Activated CD8-positive, alpha-beta T cell treated with anti-CD3 and anti-CD28 coated beads for 36 hours (primary cell): ENCODE measurements at places on chromosomes 11 and 22. TPM values are rescaled to one million over a fixed set of nuclear protein-coding genes. Genes with fewer than 3 reads are reported as not detected.
A peak's percentile ranks its signal among the peaks of the same experiment; 100 is the strongest.

GRCh38 chr11:110918351-110918750 lies 206.1 kb upstream of the ARHGAP20 start:
- no peak overlapping the region for H3K27ac ChIP-seq

- peaks cover 35% of the 10 kb centered on the region for H3K27me3 ChIP-seq
- peak overlapping the region; percentile 75 for H3K27ac ChIP-seq
- H3K36me3 ChIP-seq, result no peaks in the 10 kb centered on the region
- DNase-seq, result peak; percentile 80
Measured at GRCh38 chr22:37431801-37432707, 4.8 kb upstream of the ELFN2 start.

DNA sequence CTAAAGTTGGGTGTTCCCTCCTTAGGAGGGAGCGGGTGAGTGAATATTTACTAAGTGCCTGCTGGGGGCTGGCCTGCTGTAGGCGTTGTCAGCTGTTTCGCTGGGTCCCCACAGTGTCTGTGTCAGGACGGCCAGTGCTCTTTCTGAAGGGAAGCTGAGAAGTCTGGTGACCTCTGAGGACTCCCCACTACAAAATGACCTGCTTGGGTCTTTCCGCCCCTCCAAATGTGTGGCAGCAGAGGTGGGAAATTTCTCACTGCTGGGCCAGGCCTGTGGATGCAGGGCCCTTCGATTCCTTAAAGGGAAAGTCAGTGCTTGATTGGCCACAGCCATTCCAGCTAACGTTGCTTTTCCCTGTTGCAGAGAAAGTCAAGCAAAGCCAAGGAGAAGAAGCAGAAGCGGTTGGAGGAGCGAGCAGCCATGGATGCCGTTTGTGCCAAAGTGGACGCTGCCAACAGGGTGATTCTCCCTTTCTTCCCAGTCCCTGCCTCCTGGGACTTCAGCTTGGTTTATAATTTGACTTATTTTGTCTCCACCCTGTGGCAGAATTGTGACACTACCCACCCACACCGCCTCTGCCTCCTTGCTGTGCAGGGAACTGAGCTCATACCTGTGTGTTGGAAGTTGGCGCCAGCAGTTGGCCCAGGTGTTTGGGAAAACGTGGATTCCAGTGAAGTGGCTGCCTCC lies 6.8 kb downstream of the NAA40 start:
- H3K4me3 ChIP-seq, result no peak overlapping the region
- no peaks in the 10 kb centered on the region for H3K27me3 ChIP-seq
- no peak overlapping the region for H3K27ac ChIP-seq
- peaks cover 7% of the 10 kb centered on the region for H3K36me3 ChIP-seq
- H3K4me1 ChIP-seq, result peaks cover 13% of the 10 kb centered on the region

- no peaks in the 10 kb centered on the region for H3K27me3 ChIP-seq
- H3K4me1 ChIP-seq, result no peaks in the 10 kb centered on the region
- no peaks in the 10 kb centered on the region for H3K36me3 ChIP-seq
- no peak overlapping the region for H3K27ac ChIP-seq
- H3K4me3 ChIP-seq, result no peak overlapping the region
- DNase-seq, result no peak
Measured at GRCh38 chr11:16262645-16262955, 93.7 kb downstream of the SOX6 start.

DNA sequence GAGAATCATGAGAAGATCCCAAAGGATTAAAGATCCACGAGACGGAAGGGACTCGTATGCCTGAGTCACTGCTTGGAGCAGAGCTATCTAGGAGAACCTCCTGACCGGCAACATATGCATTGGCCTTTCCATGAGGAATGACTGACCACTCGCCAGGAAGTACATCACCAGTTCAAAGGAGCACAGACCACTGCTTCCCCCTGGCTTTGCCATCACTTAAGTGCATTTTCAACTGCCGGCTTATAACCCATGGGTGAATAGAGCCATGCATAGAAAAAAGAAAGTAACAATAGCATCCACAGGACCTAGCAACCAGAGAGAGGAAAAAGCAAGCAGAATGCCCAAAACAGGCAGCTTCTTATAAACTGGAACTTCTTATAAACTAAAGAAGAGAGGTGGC lies 98.3 kb upstream of the ZC3H12C start:
- H3K27me3 ChIP-seq, result no peaks in the 10 kb centered on the region
- no peak overlapping the region for H3K27ac ChIP-seq
- no peak for DNase-seq
- H3K4me1 ChIP-seq, result no peaks in the 10 kb centered on the region

DNA sequence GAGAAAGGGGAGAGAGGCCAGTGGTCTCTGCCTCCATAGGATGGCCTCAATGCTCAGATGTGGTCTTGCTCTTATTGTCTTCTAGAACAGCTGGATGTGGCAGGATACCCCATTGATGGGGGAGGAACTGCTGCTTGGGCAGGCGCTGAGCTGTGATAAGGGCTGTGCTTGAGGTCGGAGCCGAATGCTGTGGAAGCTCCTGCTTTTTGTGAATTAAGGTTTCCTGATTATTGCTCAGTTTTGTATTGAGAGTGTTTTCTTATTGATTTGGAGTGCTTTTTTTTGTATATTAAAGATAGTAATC lies 57.2 kb downstream of the CABIN1 start:
- no peaks in the 10 kb centered on the region for H3K27me3 ChIP-seq
- H3K4me1 ChIP-seq, result peaks cover 23% of the 10 kb centered on the region
- peaks cover 49% of the 10 kb centered on the region for H3K36me3 ChIP-seq
- no peak for DNase-seq
- H3K4me3 ChIP-seq, result no peak overlapping the region
- no peak overlapping the region for H3K27ac ChIP-seq

DNA sequence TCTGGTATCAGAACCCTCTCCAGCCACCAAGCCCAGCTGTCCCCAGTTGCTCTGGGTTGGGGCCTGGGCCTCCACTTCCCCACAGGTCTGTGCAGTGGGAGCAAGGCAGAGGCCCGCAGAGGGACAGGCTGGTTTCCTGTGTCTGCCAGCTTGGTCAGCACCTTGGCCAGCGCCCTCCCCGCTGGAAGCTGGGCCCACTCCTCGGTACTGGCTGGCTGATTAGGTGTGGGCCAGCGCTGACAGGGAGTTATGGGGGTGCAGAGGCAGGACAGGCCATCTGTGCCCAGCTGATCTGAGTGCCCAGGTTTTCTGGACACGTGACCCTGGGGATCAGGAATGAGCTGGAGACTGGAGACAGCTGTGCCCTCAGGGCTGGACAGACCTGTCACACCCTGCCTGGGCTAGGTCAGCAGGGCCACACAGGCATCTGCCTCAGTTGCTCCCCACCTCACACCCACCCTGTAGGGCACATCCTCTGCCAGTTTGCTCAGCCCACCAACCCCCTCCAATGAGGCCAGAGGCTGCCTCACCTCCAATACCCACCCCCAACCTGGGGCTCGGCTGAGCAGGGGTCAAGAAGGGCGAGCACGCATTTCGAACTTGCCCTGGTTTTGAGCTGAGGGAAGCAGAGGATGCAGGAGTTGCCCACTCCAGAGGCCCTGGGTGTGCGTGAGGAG lies 175.3 kb downstream of the IGLL1 start:
- H3K36me3 ChIP-seq, result no peaks in the 10 kb centered on the region
- no peaks in the 10 kb centered on the region for H3K27me3 ChIP-seq
- no peak overlapping the region for H3K27ac ChIP-seq
- H3K4me3 ChIP-seq, result no peak overlapping the region
- DNase-seq, result peak; percentile 23

DNA sequence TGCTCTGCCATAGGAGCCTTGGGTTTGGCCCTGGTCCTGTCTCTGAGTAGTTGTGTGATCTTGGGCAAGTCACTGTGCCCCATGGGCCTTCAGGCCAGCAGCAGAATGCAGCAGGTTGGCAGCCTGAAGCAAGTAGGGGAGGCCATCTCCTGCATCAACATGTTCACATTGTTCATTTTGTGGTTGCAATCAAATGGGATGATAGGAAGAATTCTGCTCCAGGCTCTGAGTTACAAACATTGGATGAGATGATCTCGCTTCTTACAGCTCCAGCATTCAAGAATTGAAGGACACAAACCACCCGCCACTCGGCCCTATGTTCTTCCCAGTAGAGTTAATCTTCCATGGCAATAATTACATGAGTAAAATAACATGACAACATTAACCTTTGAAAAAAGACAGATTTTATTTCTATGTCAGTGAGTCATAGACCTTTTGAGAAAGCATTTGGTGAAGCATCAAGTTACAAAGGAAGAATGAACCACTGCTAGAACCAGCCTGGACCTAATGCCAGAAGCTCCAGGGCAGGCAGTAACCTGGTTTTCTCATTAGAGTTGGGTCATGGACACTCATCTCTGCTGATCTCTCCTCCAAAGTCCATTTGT lies 308.3 kb upstream of the NCAM1 start:
- no peaks in the 10 kb centered on the region for H3K4me1 ChIP-seq
- H3K27me3 ChIP-seq, result peaks cover 3% of the 10 kb centered on the region
- no peak overlapping the region for H3K27ac ChIP-seq
- H3K4me3 ChIP-seq, result no peak overlapping the region
- no peaks in the 10 kb centered on the region for H3K36me3 ChIP-seq

GRCh38 chr11:11743216-11743615 lies 98.6 kb upstream of the USP47 start:
- DNase-seq, result no peak
- H3K4me3 ChIP-seq, result no peak overlapping the region
- H3K27me3 ChIP-seq, result peaks cover 17% of the 10 kb centered on the region
- no peak overlapping the region for H3K27ac ChIP-seq

- H3K27me3 ChIP-seq, result peaks cover 2% of the 10 kb centered on the region
- no peaks in the 10 kb centered on the region for H3K4me1 ChIP-seq
- DNase-seq, result no peak
- no peak overlapping the region for H3K4me3 ChIP-seq
- no peaks in the 10 kb centered on the region for H3K36me3 ChIP-seq
Measured at GRCh38 chr11:132024587-132025295, 654.3 kb downstream of the NTM start.

DNA sequence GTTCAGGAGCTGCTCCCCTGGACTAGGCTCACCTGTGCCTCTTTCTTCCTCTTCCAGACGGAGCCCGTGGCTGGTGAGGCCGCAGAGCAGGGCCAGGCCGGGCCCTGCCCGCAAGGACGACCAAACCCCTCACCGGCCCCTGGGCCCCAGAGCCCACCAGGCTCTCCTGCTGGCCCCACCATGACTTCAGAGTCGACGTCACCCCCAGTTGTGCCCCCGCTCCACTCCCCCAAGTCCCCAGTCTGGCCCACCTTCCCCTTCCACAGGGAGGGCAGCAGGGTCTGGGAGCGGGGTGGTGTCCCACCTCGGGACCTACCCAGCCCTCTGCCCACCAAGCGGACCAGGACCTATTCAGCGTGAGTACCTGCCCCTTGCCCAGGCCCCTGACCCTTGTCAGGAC lies 11.0 kb downstream of the CSDC2 start:
- no peak overlapping the region for H3K4me3 ChIP-seq
- H3K27ac ChIP-seq, result no peak overlapping the region
- no peaks in the 10 kb centered on the region for H3K27me3 ChIP-seq

DNA sequence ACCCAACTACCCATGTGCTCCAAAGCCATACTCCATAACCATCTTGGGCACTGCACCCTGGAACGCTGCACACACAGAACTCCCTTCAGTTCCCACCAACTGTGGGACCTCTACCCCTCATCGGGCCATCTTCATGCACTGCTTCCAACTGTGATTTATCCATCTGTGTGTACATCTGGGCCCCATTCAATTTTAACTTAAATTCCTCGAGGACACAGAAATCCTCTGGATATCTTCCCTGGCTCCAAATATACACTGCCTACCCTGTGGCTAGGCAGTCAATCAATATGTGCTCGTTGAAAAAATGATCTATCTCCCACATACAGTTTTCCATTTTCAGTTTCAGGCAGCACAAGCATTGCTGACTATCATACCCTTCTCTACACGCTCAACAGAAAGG lies 4.9 kb downstream of the FEZ1 start:
- no peaks in the 10 kb centered on the region for H3K36me3 ChIP-seq
- H3K4me3 ChIP-seq, result no peak overlapping the region
- peaks cover 14% of the 10 kb centered on the region for H3K4me1 ChIP-seq

- peak; percentile 95 for DNase-seq
- H3K27me3 ChIP-seq, result no peaks in the 10 kb centered on the region
- peaks cover 91% of the 10 kb centered on the region for H3K4me1 ChIP-seq
- peak overlapping the region; percentile 84 for H3K27ac ChIP-seq
- H3K36me3 ChIP-seq, result peaks cover 1% of the 10 kb centered on the region
- peak overlapping the region; percentile 41 for H3K4me3 ChIP-seq
Measured at GRCh38 chr22:37163575-37164504, 14.1 kb upstream of the IL2RB start.

DNA sequence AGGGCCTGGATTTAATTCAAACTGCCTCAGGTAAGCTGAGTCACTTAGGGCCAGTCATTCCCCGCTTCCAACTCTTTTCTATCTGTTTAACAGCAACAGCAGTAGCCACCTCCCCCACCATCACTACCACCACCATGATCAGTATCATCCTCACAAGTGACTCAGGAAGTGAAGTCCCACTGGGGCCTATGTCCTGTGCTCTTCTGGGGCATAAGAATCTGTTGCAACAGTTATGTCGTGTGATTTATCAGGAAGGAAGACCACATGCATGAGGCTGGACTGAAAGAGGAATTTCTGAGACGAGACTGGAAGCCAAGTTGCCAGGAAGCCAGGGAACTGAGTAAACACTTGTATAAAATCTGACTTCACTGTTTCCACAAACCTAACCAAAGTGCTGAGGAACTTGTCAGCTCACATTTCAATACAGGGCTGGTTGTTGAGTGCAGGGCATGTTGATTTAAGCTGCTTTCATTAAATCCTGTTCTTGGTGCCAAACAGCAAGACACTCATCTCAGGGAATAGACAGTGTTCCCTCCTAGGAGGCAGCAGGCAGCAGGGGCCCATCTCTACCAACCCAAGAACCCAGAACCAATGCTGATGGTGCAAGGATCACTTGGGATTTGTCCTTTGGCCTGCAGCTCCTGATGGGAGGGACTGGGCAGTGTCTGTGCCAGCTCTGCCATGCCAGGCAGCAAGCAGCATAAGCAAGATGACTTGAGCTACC lies 226.7 kb upstream of the NARS2 start:
- H3K27me3 ChIP-seq, result no peaks in the 10 kb centered on the region
- H3K4me1 ChIP-seq, result no peaks in the 10 kb centered on the region
- H3K27ac ChIP-seq, result no peak overlapping the region

- no peak overlapping the region for H3K27ac ChIP-seq
- H3K36me3 ChIP-seq, result no peaks in the 10 kb centered on the region
- no peaks in the 10 kb centered on the region for H3K27me3 ChIP-seq
- DNase-seq, result peak; percentile 64
- peaks cover 9% of the 10 kb centered on the region for H3K4me1 ChIP-seq
- no peak overlapping the region for H3K4me3 ChIP-seq
Measured at GRCh38 chr22:21726650-21727049, 8.9 kb downstream of the YPEL1 start.

GRCh38 chr11:35688023-35688422 lies 25.4 kb downstream of the TRIM44 start:
- no peak overlapping the region for H3K27ac ChIP-seq
- H3K4me3 ChIP-seq, result no peak overlapping the region
- DNase-seq, result no peak
- H3K4me1 ChIP-seq, result peaks cover 15% of the 10 kb centered on the region
- H3K36me3 ChIP-seq, result peaks cover 45% of the 10 kb centered on the region
- H3K27me3 ChIP-seq, result no peaks in the 10 kb centered on the region

- peaks cover 11% of the 10 kb centered on the region for H3K4me1 ChIP-seq
- H3K36me3 ChIP-seq, result no peaks in the 10 kb centered on the region
- H3K27me3 ChIP-seq, result no peaks in the 10 kb centered on the region
- DNase-seq, result no peak
- H3K27ac ChIP-seq, result no peak overlapping the region
Measured at GRCh38 chr22:33851240-33851639, 69.0 kb downstream of the LARGE1 start.

- peaks cover 20% of the 10 kb centered on the region for H3K4me1 ChIP-seq
- peak overlapping the region; percentile 91 for H3K27ac ChIP-seq
- DNase-seq, result peak; percentile 54
- peak overlapping the region; percentile 90 for H3K4me3 ChIP-seq
- H3K27me3 ChIP-seq, result no peaks in the 10 kb centered on the region
Measured at GRCh38 chr22:41445129-41446056, 1.2 kb downstream of the TOB2 start.

B3GAT1 gene
- total RNA-seq, result not detected

MS4A14 gene
- total RNA-seq, result not detected

HEPN1 gene
- not detected for total RNA-seq

CBLIF gene
- not detected for total RNA-seq

SMIM35 gene
- total RNA-seq, result 0.32 TPM

MEI1 gene
- total RNA-seq, result 27.7 TPM

MS4A8 gene
- not detected for total RNA-seq

BMAL1 gene
- total RNA-seq, result 21.5 TPM
